ENCODE measurements at places on chromosomes 5 and 9. TPM values are rescaled to one million over a fixed set of nuclear protein-coding genes. Genes with fewer than 3 reads are reported as not detected.

Gene CARD19
- 137 TPM for polyA plus RNA-seq

Gene GHR
- polyA plus RNA-seq: not detected

Gene CNTFR
- polyA plus RNA-seq: not detected

Gene SAXO1
- not detected for polyA plus RNA-seq

Gene PCDHB10
- not detected for polyA plus RNA-seq

Gene SLCO4C1
- polyA plus RNA-seq: 2.4 TPM

Measured in CD14-positive monocyte (primary cell).